ENCODE measurements at places on chromosomes 3 and 15. TPM values are rescaled to one million over a fixed set of nuclear protein-coding genes. Genes with fewer than 3 reads are reported as not detected.

DNA sequence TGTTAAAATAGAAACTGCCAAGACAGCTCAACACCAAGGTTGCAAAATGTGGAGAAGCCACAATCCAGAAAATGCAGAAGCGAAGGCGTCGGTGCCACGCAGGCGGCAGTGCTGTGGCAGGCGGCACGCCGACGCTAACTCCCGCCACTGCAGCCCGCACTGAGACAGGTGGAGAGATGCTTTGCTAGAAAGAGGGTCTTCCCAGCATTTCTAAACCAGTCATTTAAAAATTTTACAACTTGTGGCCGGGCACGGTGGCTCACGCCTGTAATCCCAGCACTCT lies 23.2 kb downstream of the CYFIP1 start:
- no peaks in the 10 kb centered on the region for H3K36me3 ChIP-seq
- no peak for DNase-seq
- H3K27ac ChIP-seq = no peak overlapping the region
- peaks cover 16% of the 10 kb centered on the region for H3K4me1 ChIP-seq

DNA sequence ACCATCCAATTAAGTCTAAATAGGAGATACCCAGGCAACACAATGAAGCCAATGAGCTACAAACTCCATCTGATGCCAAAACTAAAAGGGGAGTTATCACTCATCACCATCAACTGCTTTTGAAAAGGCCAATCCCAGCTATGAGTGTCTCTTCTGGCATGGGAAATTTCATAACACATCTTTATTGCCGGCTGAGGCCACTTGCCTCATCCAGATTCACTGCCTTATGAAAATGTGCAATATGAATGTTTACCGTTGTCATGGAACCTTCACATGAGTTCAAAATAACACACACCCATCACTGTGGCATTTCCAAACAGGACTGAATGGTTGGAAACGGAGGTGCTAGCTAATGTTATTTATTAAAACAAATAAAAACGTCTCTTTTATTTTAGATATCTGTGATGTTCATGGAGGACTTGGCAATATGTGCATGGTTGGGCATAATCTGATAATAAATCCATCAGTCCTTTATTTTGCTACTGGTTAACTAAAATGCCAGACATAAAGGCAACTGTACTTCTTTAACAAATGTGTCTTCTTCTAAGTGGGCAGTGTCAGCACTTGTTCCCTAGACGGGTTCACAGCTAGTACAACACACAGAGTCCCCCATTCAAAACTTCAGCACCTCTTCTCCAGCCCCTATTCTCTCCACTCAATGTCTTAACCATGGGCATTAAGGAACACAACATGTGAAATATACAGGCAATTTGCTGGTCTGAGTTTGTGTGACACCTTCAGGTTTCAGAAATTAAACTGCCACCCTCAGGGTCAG lies 143.9 kb downstream of the MAGI1 start:
- DNase-seq = no peak
- H3K4me3 ChIP-seq = no peak overlapping the region
- H3K36me3 ChIP-seq = no peaks in the 10 kb centered on the region
- no peaks in the 10 kb centered on the region for H3K4me1 ChIP-seq

GRCh38 chr15:35753486-35753885 lies 207.5 kb upstream of the DPH6 start:
- no peak overlapping the region for H3K27ac ChIP-seq
- no peaks in the 10 kb centered on the region for H3K4me1 ChIP-seq
- no peak overlapping the region for H3K4me3 ChIP-seq

GRCh38 chr15:64622410-64623260 lies 152.8 kb downstream of the RBPMS2 start:
- H3K27me3 ChIP-seq = no peaks in the 10 kb centered on the region
- peaks cover 16% of the 10 kb centered on the region for H3K36me3 ChIP-seq

DNA sequence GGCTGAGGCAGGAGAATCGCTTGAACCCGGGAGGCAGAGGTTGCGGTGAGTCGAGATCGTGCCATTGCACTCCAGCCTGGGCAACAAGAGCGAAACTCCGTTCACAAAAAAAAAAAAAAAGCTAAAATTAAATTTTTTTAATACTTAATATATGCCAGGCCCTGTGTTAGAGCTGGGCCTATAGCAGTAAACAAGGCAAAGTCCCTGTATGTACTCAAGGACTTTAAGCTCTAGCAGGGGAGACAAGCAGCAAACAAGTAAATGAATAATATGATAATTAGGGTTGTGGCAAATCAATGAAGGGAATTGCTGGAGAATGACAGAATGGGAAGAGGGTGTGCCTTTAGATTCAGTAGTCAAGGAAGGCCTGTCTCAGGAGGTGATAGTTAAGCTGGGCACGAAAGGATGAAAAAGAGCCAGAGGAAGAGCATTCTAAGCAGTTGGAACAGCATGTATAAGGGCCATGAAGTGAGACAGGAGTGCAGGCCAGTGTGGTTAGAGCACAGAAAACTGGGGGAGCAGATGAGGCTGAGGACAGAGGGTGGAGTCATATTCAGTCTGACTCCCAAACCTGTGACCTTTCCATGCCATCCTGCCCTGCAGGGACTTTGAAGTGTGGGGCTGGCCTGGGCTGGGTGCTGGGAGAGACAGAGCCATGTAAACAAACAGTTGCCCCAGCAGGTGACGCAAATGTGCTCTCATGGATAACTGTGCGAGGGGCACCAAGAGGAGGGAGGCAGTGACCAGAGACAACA lies 6.6 kb upstream of the RAF1 start:
- DNase-seq = no peak
- no peaks in the 10 kb centered on the region for H3K36me3 ChIP-seq
- no peak overlapping the region for H3K27ac ChIP-seq

- DNase-seq = no peak
- H3K36me3 ChIP-seq = peaks cover 4% of the 10 kb centered on the region
- H3K27ac ChIP-seq = no peak overlapping the region
- peaks cover 15% of the 10 kb centered on the region for H3K4me1 ChIP-seq
Measured at GRCh38 chr3:12891985-12892839, 50.8 kb upstream of the RPL32 start.

- H3K4me1 ChIP-seq = no peaks in the 10 kb centered on the region
- H3K36me3 ChIP-seq = peaks cover 4% of the 10 kb centered on the region
- H3K4me3 ChIP-seq = no peak overlapping the region
- no peak for DNase-seq
Measured at GRCh38 chr15:62269504-62269903, 104.4 kb upstream of the C2CD4B start.

DNA sequence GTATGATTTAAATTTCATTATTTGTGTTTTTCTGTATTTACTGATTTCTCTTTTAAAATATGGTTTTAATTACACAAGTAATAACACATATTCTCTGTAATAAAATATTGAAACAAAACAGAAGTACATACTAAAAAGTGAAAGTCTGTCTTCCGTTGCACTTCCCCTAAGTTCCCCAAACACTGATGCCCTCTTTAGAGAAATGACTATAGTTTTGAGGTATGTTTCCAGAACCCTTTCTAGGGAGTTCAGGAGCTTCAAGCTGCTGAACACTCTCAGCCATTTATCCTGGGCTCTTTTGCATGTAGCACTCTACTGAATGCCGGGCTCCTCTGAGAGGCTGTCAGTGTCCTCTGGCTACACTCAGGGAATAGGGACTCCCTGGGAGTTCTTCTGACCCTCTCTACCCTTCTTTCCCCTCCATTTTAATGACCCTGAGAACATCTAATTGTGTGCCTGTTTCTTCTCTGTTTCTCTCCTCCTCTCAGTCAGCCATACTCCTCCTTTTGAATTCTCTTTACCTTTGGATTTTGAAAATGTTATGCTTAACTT lies 60.4 kb upstream of the KCNAB1 start:
- H3K4me1 ChIP-seq = no peaks in the 10 kb centered on the region
- peaks cover 3% of the 10 kb centered on the region for H3K27me3 ChIP-seq
- DNase-seq = no peak
- no peaks in the 10 kb centered on the region for H3K36me3 ChIP-seq
- H3K27ac ChIP-seq = no peak overlapping the region

Gene ARID3B
- total RNA-seq = 24.8 TPM

Gene P2RY12
- total RNA-seq = 0.64 TPM

Gene MDFIC2
- total RNA-seq = not detected

Gene FAM107A
- total RNA-seq = not detected

Gene CCR3
- not detected for total RNA-seq

Gene CCR4
- total RNA-seq = 0.17 TPM

All from activated B cell treated with CpG ODN at 0.5 μM for 24 hours (primary cell).